ENCODE measurements at places on chromosomes 12 and 14. TPM values are rescaled to one million over a fixed set of nuclear protein-coding genes. Genes with fewer than 3 reads are reported as not detected.

GRCh38 chr12:75581515-75581914, 70.1 kb upstream of the KRR1 start:
- H3K4me1 ChIP-seq, result no peaks in the 10 kb centered on the region
- H3K36me3 ChIP-seq, result no peaks in the 10 kb centered on the region
- no peak overlapping the region for H3K4me3 ChIP-seq
- no peaks in the 10 kb centered on the region for H3K27me3 ChIP-seq
- DNase-seq, result no peak

GRCh38 chr14:91376547-91377477, 40.8 kb downstream of the CCDC88C start:
- DNase-seq, result no peak
- peaks cover 30% of the 10 kb centered on the region for H3K36me3 ChIP-seq
- H3K4me3 ChIP-seq, result peak overlapping the region; percentile 22
- peak overlapping the region; percentile 45 for H3K27ac ChIP-seq
- H3K4me1 ChIP-seq, result peaks cover 94% of the 10 kb centered on the region
- H3K27me3 ChIP-seq, result no peaks in the 10 kb centered on the region

GRCh38 chr14:78592616-78593219, 422.5 kb downstream of the NRXN3 start:
- H3K36me3 ChIP-seq, result no peaks in the 10 kb centered on the region
- no peak overlapping the region for H3K27ac ChIP-seq
- no peaks in the 10 kb centered on the region for H3K4me1 ChIP-seq
- no peaks in the 10 kb centered on the region for H3K27me3 ChIP-seq

Gene XRCC3
- total RNA-seq, result 44.8 TPM

Gene SIX1
- not detected for total RNA-seq
